ENCODE measurements at places on chromosomes 11 and 22. TPM values are rescaled to one million over a fixed set of nuclear protein-coding genes. Genes with fewer than 3 reads are reported as not detected.

- peak; percentile 91 for DNase-seq
Observed at GRCh38 chr11:75214411-75214821, 26.2 kb upstream of the TPBGL start.

Gene KCNQ1OT1
- 1.1 TPM for total RNA-seq

GRCh38 chr11:2179516-2179915 lies 7.9 kb upstream of the TH start:
- no peak for DNase-seq

DNA sequence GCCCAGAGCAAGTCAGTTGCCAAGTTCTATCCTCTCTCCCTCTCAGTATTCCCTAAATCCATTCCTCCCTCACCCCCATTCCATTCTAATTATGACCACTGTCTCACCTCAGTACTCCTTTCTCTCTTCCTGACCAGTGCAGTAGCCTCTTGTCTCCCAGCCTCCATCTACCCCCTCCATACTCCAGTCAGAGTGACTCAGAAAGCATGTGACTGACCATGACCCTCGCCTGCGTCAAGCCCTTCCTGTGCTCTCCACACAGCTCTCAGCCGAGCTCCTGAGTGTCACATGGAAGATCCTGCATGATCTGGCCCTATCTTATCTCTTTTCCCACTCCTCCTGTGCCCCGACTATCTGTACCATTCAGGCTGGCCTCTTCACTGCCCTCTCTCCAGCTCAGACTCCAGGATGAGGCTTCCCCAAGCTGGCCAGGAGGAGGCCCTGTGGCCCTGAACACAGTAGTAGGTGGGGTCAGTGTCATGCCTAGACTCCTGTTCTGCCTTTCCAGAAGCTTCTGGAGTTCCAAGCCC lies 42.6 kb downstream of the NEU3 start:
- no peak for DNase-seq

GRCh38 chr22:46678785-46679700 lies 58.9 kb downstream of the GRAMD4 start:
- no peak for DNase-seq

GRCh38 chr11:16252373-16252772 lies 104.0 kb downstream of the SOX6 start:
- no peak for DNase-seq

DNA sequence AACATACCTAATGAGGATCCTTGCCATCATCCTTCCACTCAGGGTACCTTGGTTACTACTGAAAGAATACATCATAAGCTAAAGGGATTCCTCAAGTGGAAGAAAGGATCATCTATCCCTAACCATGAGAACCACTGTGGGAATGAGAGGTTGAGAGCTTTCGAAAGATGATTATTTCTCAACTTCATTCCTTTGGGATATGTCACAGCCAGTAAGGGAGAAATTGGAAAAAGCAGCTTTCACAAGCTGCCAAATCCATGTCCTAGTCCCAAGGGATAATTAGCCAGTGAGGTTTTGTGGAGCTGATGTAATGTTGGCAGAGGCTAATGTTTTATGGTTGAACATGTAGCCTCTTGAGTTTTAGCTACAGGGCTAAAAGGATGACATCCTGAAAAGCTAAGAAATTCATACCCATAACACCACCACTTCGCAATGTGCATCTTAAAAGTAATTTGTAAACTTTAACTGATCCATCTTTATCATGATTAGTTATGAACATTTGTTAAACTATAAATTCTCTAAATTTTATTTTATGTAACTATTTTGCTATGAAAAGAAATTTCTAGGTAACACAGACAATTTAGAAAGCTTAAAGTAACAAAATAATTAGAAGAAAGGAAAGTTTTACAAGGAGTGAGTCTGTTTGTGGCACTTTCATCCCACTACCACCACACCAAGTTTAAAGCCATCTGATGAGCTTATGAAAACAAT lies 123.9 kb downstream of the MRTFA start:
- DNase-seq = no peak

Gene RGL4
- total RNA-seq = not detected

Gene CLMP
- 6.7 TPM for total RNA-seq

DNA sequence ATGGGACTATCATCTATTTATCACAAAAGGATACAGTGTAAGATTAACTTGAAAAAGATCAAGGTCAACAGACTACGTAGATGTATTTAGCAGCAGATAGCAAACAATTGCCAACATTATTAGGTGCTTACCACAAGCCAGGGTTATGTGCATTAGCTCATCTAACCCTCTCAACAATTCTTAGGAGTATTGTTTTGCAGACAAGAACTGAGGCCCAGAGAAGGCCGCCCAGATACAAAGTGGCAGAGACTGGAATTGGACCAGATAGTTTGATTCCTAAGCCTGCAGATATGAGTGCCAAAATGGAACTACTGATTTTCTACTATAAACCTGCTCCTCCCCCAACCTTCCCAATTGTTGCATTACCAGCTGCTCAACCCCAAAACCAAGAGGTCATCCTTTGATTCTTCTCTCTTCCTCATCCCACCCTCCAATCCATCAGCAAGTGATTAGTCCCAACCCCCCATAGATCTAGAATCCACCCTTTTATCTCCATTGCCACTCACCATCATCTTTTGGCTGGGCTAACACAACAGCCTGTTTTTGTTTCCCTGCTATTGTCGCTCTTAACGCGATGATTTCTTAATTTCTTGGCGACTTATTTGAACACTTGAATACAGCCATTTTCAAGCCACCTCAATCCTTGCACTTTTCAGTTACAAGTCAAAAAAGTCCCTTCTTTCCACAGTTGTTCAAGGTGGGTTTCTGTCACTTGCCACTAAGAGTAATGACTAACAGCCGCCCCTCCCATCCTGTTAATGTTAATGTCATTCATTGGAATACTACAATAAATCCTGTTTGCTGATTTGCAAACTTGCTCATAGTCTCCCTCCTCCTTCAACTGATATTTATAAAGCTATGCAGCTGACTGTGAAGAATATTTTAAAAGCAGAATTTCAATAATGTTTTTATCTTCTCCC lies 2.7 kb downstream of the TMEM123 start:
- DNase-seq = no peak

DNA sequence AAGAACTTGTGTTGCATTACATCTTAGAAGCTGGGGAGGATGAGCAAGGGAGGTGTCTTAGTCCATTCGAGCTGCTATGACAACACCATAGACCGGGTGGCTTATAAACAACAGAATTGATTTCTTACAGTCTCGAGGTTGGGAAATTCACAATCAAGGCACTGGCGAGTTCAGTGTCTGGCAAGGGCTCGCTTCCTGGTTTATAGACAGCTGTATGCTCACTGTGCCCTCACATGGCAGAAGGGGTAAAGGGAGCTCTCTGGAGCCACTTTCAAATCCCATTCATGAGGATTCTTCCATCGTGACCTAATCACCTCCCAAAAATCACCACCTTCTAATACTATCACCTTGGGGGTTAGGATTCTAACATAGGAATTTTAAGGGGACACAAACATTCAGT lies 150.0 kb upstream of the NECTIN1 start:
- DNase-seq = no peak

DNA sequence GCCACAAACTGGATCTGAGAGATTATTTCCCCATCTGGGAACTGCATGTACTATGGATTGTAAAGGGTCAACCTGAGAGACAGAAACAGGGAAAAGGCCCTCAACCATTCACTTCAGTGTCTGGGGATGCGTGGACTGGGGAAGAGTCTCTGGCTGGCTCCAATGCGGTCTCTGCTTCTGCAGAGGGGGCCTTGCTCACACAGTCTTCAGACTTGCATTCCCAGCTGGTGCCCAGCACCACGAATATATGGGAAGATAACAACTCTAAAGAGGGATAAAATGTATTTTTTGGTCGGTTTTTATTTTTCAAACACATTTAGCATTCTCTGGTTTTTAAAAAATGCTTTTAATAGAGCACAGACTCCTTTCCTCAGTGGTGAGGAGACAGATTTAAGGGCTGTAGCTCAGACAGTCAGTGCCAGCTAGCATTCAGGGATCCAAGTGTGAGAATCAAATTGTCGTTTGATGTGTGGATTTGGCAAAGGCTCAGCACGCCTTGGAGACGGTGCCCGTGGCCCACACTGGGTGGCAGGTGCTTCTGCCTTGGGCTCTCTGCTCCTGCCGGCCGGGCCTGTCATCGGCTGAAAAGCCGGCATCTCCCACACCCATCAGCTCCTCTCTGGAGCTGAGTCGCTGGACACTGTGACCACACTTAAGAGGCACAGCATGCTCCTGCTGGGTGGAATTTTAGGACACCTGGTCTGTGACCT lies 8.0 kb upstream of the EFCAB6 start:
- no peak for DNase-seq

Gene UBQLNL
- 0.25 TPM for total RNA-seq
